ENCODE measurements at places on chromosomes 12 and 14.

- no peak for DNase-seq
Measured at GRCh38 chr14:97408503-97408902, 611.3 kb downstream of the VRK1 start.

GRCh38 chr12:92695577-92695976 lies 7.2 kb upstream of the PLEKHG7 start:
- no peak for DNase-seq

GRCh38 chr12:111768159-111768895 lies 1.6 kb downstream of the ALDH2 start:
- DNase-seq = no peak

DNA sequence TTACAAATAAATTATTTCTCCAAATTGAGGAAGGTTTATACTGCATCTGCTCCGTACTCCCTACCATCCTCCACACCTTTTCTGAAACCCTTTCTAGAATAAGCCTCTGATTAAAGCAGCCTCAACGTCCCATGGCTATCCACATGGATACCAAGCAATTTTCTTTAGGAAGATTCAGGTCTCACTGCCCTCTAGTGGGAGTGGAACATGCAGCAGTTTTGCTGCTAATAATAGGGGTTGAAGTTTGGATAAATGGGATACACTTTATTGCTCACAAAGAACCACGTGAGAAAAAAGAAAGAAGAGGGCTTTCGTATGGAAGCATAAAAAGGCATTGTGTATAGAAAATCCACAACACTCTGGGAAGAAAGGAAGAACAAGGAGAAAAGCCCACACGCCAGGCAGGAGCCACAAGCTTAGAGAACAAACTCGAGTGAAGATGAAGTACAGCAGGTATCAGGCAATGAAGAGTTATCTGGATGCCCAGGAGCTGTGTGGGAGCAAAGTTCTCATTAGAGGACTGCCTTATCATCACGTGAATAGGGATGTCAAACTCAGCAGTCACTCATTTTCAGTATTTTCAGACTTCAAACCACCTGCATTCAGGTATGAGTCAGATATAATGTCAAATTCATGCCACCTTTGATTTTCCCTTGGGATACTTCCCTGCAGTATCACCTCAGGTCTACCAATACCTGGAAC lies 45.8 kb downstream of the CCER1 start:
- DNase-seq = no peak

GRCh38 chr12:132948146-132949066 lies 7.7 kb downstream of the ZNF605 start:
- no peak for DNase-seq

DNA sequence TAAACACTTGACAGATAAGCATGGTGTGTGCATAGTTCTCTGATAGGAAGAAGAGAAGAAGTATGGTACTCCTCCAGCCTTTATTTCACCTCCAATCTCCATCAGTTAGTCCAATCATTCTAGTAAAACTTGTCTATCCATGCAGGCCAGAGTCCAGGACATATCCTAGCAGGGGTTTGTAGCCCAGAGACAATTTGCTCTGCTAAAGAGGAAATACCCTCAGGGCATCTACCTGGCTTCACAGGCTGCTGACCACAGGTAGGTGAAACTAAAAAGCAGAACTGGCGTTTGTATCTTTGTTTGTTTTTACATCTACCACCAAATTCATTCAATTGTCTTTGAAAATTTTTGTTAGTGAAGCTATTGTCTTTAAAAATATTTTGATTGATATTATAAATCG lies 717.6 kb downstream of the FSCB start:
- no peak for DNase-seq

GRCh38 chr14:92680781-92681650 lies 67.4 kb downstream of the LGMN start:
- DNase-seq = peak; percentile 81

DNA sequence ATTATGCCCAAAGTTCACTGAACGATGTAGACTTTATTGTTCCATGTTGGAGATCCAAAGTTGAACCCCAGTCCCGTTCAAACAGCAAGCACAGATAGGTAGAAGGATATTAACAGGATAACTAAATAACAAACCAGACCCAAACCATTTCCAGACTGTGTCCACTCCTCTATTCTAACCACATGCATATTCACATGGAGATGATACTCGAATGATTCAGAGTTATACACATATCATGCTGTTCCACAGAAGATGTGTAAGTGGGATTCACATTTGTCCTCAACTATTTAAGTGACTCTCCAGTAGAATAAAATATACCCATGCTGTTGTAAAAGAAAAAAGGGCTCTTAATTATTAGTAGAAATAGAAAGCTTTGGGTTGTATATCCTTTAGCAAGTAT lies 185.9 kb downstream of the ITPR2 start:
- no peak for DNase-seq

GRCh38 chr14:29197557-29197956 lies 431.0 kb downstream of the FOXG1 start:
- DNase-seq = no peak

- DNase-seq = no peak
Measured at GRCh38 chr14:65211341-65211987, 109.1 kb upstream of the MAX start.

- DNase-seq = no peak
Measured at GRCh38 chr12:100799770-100800169, 5.2 kb downstream of the ANO4 start.

GRCh38 chr14:93076755-93077154 lies 39.0 kb downstream of the ITPK1 start:
- DNase-seq = no peak

DNA sequence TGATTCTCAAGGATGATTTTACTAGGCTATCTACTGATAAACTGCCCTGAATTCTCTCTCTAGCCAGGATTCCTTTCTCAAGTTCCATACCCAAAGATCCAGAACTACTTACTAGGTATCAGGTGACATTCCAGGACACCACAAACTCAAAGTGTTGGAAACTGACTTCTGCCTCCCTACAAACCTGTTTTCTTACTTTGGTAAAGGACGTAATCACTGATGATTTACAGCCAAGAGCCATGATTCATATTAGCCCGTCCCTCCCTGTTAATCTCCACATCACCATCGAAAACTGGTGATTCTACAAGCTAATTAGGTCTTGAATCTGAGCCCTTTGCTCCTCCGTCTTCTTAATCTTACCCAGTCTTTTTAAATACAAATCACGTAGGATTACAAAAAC lies 1.0 kb upstream of the ATG14 start:
- no peak for DNase-seq

- no peak for DNase-seq
Measured at GRCh38 chr14:77390188-77390587, 13.0 kb downstream of the SAMD15 start.

GRCh38 chr12:119949594-119949993 lies 39.4 kb upstream of the BICDL1 start:
- no peak for DNase-seq
